ENCODE measurements at places on chromosomes 6 and 20.

GRCh38 chr6:130000526-130001421 lies 17.6 kb upstream of the L3MBTL3 start:
- DNase-seq, result no peak

- no peak for DNase-seq
Measured at GRCh38 chr20:64254156-64254555, 1.4 kb upstream of the PCMTD2 start.

GRCh38 chr6:80642452-80642851 lies 536.0 kb downstream of the BCKDHB start:
- DNase-seq, result no peak

DNA sequence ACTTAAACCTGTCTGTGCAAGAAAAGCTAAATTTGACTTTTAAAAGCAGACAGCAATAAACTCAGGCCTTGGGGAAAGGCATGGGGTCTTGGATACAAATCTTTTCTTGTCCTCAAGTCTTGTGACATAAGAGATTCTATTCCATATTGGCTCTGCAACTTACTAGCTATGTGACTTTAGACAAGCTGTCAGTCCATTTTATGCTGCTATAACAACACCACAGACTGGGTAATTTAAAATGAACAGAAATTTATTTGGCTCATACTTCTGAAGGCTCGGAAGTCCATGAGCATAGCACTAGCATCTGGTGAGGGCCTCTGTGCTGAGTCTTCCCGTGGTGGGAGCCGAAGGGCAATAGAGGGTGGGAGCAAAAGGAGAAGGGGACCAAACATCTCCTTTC lies 246.0 kb upstream of the MOCS1 start:
- DNase-seq, result no peak

- peak; percentile 44 for DNase-seq
Measured at GRCh38 chr6:36387440-36388303, at the start of gene ETV7. TSS of gene ETV7 (minus strand) at chr6:36387669. CDS start at chr6:36387541, 128 bp downstream.

GRCh38 chr6:7763881-7764280 lies 38.0 kb downstream of the BMP6 start:
- DNase-seq, result no peak

DNA sequence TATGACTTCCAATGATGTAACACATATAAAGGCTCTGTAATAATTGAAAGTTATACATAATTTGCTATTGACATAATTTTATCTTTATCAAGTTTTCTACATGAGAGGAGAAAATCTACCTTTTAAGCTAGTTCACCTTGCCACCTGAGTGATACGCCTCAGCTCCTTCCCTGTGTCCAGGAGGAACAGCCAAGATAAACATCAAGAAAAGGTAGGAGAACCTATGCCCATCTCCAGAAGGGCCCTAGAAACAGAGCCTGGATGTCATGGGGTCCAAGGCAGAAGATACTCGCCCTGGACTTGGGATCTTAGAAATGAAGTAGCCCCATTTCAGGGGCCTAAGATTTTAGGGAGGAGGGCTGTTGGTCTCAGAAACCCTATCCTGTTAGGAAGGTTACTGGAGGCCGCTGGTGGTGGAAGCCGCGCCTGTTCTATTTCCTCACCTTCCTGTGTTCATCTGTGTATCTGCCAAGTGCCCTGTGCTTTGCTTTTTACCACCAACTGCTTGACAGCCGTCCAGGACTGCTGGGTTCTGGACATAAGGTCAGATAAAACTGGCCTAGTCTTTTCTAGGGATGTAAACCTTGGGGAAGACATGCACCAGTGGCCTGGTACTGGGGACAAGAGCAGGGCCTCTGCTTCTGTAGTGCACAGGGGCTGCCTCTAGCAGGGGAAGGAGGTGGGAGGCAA lies 178.5 kb downstream of the ARID1B start:
- DNase-seq, result no peak

- DNase-seq, result no peak
Measured at GRCh38 chr20:24916412-24916811, 32.7 kb upstream of the CST7 start.

DNA sequence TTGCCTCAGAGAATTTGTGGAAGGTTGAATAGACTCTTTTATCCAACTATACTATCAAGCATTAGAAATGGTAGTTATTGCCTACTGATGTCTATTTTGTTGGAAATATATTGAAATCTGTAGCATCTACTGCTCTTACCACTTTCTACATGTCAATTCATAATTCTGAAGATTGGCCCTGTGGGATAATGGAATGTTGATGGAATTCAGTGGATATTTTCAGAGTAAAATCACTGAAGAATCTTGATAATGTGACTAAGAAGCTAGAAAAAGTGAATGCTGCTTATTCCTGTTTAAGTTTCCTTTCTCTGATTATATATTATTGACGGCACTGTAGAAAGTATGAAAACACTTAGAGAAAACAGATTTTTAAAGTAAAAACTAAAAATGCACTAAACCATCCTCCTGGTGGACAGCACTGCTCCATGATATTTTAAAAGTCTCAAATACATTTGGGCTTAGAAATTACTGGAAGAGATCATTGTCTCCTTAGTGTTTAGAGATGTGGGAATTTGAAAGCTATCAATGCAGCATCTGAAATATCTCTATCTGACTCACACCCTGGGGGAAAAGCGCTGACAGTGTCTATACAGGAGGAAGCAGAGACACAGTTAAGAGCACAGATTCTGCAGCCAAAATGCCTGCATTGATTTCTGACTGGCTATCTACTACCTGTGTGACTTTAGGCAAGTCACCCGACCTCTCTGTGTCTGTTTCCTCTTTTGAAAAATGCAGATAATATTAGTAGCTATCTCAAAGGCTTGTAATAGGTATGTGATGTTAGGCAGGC lies 37.9 kb upstream of the RCAN2 start:
- DNase-seq, result no peak

- no peak for DNase-seq
Measured at GRCh38 chr6:30724906-30725667, 4.9 kb downstream of the TUBB start.

DNA sequence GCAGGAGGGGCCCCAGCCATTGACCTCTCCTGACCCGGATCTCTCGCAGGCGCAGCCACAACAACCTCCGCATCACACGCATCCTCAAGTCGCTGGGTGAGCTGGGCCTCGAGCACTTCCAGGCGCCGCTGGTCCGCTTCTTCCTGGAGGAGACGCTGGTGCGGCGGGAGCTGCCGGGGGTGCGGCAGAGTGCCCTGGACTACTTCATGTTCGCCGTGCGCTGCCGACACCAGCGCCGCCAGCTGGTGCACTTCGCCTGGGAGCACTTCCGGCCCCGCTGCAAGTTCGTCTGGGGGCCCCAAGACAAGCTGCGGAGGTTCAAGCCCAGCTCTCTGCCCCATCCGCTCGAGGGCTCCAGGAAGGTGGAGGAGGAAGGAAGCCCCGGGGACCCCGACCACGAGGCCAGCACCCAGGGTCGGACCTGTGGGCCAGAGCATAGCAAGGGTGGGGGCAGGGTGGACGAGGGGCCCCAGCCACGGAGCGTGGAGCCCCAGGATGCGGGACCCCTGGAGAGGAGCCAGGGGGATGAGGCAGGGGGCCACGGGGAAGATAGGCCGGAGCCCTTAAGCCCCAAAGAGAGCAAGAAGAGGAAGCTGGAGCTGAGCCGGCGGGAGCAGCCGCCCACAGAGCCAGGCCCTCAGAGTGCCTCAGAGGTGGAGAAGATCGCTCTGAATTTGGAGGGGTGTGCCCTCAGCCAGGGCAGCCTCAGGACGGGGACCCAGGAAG lies 4.5 kb upstream of the COL9A3 start:
- DNase-seq, result no peak

DNA sequence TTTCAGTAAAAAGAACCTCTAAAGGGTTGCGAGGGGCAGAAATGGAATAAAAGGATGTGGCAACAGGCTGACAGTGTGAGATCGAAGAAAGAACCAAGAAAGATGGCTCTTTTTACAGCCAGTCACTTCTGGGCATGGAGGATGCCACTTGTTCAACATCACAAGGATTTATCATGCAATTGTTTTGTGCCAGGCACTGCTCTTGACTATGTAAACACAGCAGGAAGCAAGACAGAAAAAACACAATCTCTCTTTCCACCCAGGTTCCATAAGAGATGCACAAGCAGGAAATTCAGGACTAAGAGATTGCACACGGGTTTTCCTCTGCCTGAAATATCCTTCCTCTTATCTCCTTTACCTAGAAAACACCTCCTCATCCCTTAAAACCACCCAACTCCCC lies 38.0 kb downstream of the FOXA2 start:
- DNase-seq, result no peak

GRCh38 chr20:62350098-62350628 lies 16.9 kb downstream of the LAMA5 start:
- no peak for DNase-seq

DNA sequence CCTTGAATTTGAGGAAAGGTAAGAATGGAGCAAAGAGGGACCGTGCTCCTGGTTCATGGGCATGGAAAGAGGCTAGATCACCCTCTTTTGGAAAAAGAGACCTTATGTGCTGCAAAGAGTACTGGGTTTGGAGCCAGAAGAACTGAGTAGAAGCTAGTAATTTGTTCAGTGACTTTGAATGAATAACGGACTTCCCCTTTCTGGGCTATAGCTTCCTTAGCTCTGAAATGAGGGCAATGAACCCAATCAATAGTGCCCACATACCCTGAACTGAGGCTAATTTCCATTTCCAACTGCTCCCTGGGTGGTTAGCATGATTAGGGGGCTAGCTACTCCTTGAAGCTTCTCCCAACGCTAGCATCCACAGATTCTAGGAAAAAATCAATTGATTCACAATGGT lies 121.4 kb downstream of the UNC5CL start:
- DNase-seq, result no peak

GRCh38 chr6:374956-375355 lies 16.6 kb upstream of the IRF4 start:
- DNase-seq, result no peak

DNA sequence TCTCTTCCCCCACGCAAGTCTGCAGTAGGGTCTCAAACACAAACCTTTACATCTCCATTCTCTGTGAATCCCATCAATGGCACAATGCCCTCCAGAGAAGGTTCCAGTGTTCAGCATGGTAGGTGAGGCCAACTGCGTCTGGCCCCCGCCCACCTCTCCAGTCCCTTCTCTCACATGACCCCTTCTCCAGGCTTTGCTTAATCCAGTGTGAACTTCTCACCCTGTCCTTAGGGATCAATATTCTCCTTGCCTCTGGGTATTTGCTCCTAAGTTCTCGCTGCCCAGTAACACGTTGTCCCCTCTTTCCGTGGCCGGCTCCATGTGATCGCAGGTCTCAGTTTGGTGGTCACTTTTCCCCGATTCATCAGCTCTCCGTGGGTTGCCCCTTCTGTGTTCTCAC lies 225.1 kb upstream of the PMEPA1 start:
- DNase-seq, result no peak

- no peak for DNase-seq
Measured at GRCh38 chr6:168116975-168117899, 38.2 kb upstream of the FRMD1 start.

- no peak for DNase-seq
Measured at GRCh38 chr6:75128878-75129570, 76.8 kb downstream of the COL12A1 start.

- DNase-seq, result no peak
Measured at GRCh38 chr6:150406948-150407347, 38.1 kb downstream of the IYD start.

GRCh38 chr6:111173341-111173740 lies 86.0 kb downstream of the SLC16A10 start:
- no peak for DNase-seq

DNA sequence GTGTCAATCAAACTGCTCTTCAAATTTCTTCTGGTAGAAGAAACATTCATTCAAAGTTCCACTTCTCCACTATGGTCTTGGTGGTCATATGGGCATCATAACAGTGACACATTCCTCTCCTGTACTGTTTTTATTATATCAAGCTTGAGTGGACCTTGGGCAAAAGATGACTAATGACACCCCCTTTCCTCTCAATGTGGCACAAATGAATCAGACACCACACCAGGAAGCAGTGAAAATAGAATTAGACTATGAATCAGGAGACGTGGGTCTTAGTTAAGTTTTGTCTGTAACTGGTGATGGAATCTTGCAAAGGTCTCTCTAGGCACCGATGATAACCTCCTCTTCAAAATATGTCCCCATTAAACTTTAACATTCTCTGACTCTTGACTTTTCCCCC lies 9.0 kb upstream of the NRSN1 start:
- no peak for DNase-seq

GRCh38 chr6:1665214-1665613 lies 55.5 kb downstream of the FOXC1 start:
- DNase-seq, result no peak

DNA sequence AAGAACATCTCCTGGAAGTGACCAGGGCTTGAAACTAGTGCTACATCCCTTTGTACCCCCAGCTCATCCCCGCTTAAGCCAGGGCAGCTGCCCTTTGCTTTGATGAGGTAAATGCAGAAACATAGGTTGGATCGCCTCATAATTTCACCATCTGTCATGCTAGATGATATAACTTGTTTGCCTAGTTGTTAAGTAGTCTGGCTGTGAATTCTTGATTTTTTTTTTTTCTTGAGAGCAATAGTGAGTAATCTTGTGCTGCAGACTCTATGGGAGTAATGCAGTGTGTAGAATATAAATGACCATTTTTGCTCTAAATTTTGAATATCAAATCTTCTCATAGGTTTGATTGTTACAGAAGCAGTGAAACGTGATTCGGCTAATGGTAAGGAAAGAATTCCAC lies 4.1 kb downstream of the TRDN start:
- DNase-seq, result no peak

DNA sequence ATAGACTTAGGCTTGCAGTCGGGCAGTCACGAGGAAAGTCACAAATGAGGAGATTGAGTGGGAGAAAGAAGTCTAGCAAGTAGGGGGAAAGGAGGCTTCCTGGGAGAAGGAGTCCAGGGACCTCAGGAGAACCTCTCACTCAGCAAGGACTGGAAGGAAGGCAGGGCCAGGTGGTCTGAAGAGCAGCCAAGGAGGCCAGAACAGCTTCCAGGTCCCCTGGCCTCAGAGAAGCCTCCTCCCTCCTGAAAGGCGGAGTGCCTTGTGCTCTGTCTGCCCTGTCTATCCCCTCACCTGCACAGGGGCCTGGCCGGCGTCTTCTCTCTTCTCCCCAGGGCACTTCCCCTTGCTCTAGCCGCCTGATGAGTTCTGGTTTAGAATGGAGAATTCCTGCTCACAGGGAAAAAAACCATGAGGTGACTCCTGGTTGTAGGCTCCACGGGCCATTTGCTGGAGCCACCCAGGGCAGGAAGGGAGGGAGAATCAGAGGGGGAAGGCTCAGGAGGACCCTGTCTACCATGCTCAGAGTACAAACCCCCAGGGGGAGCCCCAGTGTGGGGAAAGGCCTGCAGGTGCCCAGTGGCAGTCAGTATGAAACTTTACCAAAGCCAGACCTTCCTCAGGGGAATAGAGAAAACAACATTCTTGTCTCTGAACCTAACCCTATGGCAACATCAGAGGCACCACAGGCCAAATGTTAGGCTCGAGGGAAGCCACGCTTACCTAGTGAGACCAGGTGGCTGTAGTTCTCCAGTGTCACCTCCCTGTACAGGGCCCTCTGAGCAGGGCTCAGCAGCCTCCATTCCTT lies 11.2 kb downstream of the ZNF337 start:
- no peak for DNase-seq

- no peak for DNase-seq
Measured at GRCh38 chr20:10769700-10770099, 95.9 kb upstream of the JAG1 start.
